ENCODE measurements at places on chromosomes 4 and X.

GRCh38 chr4:22483551-22483981, 32.3 kb downstream of the ADGRA3 start:
- no peak for DNase-seq

- DNase-seq: no peak
Measured at GRCh38 chr4:1873776-1874175, 2.6 kb downstream of the NSD2 start.

- DNase-seq: no peak
Measured at GRCh38 chr4:139734201-139734874, 68.7 kb downstream of the MGST2 start.

- DNase-seq: no peak
Measured at GRCh38 chr4:169305651-169306050, 34.9 kb upstream of the SH3RF1 start.

- no peak for DNase-seq
Measured at GRCh38 chr4:105305019-105305836, 158.6 kb downstream of the TET2 start.

DNA sequence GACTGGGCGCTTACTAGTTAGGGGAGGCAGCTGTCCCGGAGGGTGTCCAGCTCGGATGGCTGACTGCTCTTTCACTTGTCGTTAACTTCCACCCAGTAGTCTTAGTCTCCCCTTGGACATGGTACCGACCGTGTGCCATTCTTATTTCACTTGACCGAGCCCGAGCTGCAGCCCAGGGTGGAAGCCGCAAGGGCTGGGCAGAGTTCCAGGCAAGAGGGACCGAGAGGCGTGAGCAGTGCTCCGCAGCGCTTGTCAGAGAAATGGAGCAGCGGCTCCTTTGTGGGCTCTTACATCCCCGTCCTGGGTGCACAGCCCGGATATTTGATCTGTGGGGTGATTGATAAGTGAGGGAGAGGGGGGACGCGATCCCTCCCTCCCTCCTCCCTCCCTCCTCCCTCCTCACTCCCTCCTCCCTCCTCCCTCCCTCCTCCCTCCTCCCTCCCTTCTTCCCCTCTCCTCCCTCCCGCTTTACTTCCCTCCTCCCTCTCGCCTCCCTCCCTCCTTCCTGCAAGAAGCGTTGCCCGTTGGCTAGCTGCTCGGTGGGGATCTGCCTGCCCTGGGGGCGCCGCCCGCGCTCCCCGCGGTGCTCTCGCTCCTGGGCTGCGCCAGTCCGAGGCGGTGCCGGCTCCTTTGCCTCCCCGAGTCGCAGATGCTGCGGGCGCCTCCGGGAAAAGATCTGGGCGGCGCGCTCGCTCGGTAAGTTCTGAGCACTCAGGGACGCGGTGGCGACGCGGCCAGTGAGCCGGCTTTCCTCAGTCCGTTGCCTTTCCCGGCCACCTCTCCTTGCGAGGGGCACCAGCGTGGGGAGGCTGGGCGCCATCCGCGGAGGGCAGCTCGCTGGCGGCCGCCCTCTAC, at the start of gene SLITRK2:
Gene SLITRK2, plus strand, starts transcription at position 499 of the 855 bp plus-strand sequence. CDS start 4,597 bp downstream, outside the sequence.
- peak; percentile 33 for DNase-seq

DNA sequence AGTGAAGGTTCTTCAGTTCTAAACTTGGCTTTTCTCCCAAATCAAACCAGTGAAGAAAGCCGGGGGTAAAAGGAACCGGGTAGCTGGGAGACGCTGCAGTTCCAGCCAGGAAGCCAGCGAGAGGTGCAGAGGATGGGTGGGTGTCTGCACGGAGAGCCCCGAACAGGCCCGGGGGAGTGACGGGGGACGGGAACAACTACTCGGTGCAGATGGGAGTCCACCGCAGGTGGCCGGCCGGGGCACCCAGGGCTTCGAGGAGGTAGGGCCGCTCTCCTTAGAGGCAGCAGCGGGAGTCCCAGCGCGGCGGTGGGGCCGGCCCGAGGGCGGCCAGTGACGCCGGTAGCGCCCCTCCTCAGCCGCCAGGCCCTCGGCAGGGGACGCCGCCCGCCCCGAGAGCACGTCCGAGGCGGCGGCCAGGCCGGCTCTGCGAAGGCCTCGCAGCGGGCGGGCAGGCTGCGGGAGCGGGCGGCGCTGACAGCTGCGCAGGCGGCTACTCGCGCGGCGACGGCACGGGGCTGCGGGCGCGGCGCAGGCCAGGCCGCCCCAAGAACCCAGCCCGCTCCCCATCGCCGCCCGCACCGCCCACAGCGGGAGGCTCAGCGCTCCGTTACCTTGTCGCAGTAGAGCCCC, 449 bp downstream of the FBXL5 start:
- DNase-seq: peak; percentile 71

- no peak for DNase-seq
Measured at GRCh38 chr4:40939856-40940255, 190.1 kb downstream of the NSUN7 start.

- DNase-seq: no peak
Measured at GRCh38 chr4:168882650-168883233, 127.3 kb downstream of the CBR4 start.

DNA sequence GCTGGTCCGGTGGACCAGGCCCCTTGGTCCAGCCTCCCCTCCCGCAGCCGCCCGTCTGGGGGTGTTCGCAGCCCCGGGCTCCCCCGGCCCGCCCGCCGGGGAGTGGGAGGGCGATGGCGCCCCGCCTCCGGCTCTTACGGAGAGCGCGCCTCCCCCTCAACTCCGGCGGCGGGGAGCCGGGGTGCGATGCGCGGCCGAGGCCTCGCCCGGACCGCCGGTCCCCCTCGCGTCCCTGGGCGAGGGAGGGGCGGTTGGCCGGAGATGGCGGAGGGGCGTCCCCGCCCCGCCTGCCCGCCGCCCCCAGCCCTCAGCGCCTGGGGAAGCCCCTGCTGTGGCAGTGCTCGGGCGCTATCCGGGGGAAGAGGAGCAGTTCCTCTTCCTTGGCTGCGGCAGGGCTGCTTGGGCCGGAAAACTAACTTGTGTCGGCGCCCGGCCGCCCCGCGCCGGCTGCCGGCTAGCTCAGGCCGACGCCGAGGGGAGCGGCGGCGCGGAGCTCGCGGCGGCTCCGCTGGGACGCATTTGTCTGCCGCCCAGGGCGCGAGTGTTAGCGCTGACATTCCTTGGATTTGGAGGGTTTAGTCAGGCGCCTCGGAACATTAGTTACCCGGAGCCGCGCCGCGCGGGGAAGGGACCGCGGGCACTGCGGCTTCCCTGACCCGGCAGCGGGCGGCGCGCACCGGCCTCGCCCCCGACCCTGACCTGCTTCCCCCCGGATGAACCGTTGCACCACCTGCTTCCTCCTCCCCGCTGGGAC, 994 bp downstream of the GALNT7 start:
- peak; percentile 80 for DNase-seq

- no peak for DNase-seq
Measured at GRCh38 chr4:76489686-76490161, 54.7 kb downstream of the SHROOM3 start.

- DNase-seq: no peak
Measured at GRCh38 chr4:138831948-138832347, 183.6 kb upstream of the NOCT start.

- DNase-seq: no peak
Measured at GRCh38 chrX:143435916-143436315, 81.4 kb downstream of the SPANXN3 start.

DNA sequence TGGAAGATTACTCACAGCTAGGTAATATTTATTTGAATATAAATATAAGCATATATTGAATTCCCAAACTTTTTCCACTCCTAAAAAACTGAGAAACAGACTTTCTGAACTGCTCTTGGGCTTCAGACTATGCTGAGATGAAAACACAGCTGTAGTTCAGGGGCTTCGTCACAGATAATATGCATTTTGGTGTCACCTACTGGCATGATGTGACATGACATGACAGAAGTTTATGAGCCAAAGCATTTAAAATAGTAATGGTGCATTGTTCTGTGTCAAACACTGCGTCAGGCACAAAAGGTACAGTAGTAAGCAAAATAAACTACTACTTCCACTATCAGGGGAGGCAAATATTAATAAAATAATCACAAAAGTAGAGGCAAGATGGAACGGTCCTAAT, 171.3 kb downstream of the BTC start:
- DNase-seq: no peak

DNA sequence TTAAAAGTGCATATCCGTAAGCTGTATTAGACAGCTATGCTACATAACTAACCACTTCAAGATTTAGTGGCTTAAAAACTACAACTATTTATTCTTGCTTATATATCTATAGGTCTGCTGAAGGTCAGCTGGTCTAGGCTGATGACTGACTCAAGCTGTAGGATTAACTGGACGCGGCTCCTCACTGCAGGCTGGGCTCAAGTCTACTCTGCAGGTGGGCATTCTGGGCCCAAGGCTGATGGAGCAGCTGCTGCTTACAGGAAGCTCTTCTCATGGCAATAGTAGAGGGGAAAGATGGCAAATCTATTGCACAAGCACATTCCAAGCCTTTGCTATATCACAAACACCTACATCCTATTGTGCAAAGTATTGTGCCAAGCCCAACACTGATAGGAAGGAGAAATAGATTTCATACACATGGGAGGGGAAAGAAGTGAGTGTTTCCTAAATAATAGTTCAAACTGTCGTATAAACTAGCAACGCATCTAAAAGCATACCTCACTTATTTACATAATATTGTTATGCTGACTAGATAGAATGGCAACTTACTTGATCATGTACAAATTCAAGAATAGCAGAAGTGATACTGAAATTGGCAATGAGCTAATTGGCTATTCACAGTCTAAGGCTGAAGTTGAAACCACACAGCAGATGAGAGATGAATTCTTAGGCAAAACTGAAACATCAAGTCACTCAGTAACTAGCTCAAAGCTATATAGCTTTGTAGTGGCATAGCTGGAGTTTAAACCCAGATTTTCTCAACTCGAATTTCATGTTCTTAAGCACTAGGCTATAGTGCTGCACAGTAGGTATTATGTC, 263.8 kb downstream of the NKX6-1 start:
- DNase-seq: no peak

- DNase-seq: no peak
Measured at GRCh38 chr4:6332042-6332668, 62.5 kb downstream of the WFS1 start.

GRCh38 chr4:55121246-55121645, 4.1 kb downstream of the KDR start:
- no peak for DNase-seq

DNA sequence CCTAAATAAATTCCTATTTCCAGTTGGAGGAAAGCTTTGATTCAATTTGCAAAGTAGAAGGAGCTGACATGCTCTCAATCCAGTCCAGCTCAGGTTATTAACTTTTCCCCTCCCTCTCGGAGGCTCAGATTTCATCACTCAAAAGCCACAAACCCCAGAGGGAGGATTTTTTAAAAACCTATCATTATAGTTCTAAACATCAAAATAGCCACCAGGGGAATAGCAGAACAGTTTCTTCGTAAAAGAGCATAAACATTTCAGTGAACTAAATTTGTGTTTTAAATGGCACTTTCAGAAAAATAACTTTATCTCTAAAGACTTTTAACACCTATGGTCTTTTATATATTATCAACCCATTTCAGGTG, 8.8 kb downstream of the GPRIN3 start:
- DNase-seq: no peak

- DNase-seq: no peak
Measured at GRCh38 chr4:103097112-103097511, 2.5 kb downstream of the BDH2 start.

DNA sequence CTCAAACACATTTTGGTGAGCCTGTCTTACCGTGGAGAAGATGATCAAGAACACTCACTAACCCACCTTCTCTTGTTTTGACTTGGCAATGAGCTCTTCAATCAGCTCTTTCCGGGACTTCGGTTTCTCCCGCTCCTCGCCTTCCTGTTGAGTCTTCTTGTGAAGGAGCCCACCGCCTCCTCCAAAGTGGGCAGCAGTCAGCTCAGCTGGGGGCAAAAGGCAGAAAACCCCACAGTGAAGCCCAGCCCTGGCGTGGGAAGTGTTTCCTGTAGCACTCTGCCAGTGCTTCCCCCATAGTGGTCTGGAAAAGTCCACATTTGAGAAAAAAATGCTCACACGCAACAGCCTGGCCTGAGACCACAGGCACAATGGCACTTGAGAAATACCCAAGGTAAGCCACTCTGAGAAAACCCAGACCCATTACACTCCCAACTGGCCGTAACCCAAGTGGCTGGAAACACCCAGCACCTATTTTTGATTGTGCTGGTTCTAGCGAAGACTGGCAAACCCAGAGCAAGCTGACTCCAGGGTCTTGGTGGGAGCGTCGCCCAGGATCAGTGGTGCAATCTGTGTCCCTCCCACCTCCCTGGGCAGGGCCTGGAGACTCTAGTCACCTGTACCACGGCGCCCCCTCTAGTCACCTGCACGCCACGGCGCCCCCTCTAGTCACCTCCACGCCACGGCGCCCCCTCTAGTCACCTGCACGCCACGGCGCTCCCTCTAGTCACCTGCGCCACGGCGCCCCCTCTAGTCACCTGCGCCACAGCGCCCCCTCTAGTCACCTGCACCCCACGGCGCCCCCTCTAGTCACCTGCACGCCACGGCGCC, 8.6 kb downstream of the NOP14 start:
- no peak for DNase-seq

GRCh38 chrX:47297874-47298273, 65.1 kb downstream of the USP11 start:
- no peak for DNase-seq

DNA sequence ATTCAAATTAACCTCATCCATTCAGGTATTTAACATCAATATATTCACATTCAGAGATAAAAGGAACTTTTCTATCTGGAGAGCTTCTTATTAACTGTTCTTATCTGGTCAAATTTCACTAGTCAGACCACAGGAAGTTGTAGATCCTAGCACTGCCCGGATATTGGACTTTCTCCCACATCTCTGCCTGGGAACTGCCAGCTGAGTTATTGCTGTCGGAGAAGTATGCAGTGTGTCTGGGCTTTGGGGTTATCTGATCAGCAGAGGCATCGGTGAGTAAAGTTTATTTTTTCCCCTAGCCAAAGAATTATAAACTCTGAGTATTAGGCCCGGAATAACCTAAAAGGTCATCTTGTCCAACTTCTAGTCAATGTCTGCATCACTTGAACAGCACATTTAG, 45.1 kb downstream of the OR13H1 start:
- no peak for DNase-seq

DNA sequence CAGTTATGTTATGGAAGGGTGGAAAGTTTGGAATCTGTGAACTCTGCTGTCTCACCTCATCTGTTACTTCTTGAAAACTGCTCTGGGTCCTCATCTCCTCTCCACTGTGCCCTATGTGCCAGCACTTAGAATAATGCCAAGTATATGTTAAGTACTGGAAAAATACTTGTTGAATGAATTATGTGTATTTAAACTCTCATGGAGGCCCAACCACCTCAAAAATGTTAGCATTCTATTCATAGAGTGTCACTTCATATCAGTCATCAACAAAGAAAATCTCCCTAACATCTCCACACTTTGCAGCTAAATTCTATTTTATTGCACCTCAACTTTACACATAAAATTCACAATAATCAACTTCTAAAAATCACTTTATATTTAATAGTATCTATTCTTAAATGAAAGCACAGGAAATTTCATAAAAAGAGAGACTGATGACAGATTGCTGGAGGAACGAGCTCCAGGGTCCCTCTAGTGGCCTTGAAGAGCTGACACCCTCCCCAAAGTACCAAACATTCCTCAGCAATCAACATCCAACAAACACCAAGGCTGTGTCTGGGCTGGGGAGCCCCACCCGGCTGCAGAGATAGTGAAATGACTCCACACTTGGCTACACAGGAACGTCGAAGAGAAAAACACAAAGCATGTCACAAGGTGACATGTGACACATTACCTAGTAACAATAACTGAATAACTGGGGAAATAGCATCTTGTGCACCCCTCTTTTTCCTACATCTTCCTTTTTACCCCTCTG, 45.8 kb downstream of the SLC39A8 start:
- DNase-seq: peak; percentile 31
